ENCODE measurements at places on chromosomes 4 and X.

DNA sequence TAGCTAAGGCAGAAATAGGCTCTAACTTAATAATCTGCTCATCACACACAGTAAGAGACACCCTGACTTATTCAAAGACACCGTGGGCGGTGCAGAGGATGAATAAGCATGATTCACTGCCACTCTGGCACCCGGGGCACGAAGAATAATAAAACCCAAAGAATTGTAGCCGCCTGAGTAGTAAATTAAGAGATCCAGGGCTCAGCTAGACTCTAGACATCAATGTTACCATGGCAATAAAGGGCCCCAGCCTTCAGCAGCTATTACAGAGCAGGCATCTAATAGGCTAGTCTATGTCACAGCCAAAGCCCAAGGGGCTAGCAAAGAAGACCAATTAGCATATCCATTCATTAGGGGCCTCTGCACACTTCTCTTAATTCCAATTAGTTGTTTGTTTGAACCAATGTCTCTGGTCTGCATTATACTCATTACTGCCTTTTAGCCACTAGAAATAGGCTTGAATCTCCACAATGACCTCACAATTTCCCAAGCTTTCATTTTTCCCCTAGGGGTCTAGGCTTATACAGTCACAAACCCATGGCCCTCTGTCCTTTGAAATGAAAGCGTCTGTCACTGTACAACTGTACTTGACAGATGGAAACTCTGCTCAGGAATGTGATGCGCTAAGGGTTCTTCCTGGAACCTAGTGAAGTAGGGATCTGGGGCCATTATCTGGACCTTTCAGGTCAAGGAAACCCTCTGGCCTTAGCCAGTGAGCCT lies 3.0 kb upstream of the ATP1B4 start:
- DNase-seq = peak; percentile 15

- no peak for DNase-seq
Observed at GRCh38 chr4:20652226-20652885, 47.9 kb upstream of the PACRGL start.

GRCh38 chrX:70252491-70252890 lies 7.5 kb downstream of the P2RY4 start:
- DNase-seq = no peak

DNA sequence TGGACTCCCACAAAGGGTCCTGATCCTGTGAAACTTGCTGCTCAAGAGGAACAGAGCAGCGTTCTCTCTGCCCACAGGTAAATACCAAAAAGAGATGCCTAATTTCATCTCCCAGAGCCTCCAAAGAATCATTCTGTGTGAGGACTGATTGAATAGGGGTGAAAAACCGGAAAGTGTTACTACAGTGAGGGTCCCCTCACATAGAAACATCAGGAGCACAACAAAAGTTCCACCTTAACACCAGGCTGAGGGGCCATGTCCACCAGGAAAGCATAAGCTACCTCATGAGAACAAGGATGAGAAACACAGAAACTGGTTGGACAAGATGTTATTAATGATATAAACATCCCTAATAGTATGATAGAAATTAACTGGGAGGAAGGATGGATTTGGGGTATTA lies 140.9 kb downstream of the NWD2 start:
- DNase-seq = no peak

GRCh38 chr4:101911616-101912015 lies 121.1 kb downstream of the BANK1 start:
- no peak for DNase-seq

- no peak for DNase-seq
Observed at GRCh38 chr4:108210989-108211835, 42.5 kb upstream of the LEF1 start.

GRCh38 chr4:37879365-37879764 lies 11.5 kb upstream of the TBC1D1 start:
- no peak for DNase-seq

- DNase-seq = no peak
Observed at GRCh38 chr4:145732001-145732815, 52.3 kb downstream of the C4orf51 start.

DNA sequence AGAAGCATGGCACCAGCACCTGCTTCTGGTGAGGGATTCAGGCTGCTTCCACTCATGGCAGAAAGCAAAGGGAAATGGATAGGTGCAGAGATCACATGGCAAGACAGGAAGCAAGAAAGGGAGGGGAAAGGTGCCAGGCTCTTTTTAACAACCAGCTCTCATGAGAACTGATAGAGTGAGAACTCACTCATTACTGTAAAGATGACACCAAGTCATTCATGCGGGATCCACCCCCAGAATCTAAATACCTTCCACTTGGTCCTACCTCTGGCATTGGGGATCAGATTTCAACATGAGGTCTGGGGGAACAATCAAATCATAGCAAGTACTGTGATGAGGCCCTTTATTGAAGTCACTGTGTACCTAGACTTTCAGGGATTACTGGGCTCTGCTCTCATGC lies 72.0 kb upstream of the PRDM5 start:
- DNase-seq = no peak

GRCh38 chrX:19658030-19658429 lies 142.7 kb upstream of the MAP3K15 start:
- DNase-seq = no peak

- no peak for DNase-seq
Observed at GRCh38 chrX:132883358-132883915, 75.0 kb downstream of the HS6ST2 start.

- DNase-seq = no peak
Observed at GRCh38 chrX:47690175-47690574, 31.2 kb upstream of the UXT start.

GRCh38 chr4:84220990-84221389 lies 278.1 kb downstream of the NKX6-1 start:
- no peak for DNase-seq

GRCh38 chrX:36214924-36215323 lies 295.4 kb downstream of the CFAP47 start:
- DNase-seq = no peak

DNA sequence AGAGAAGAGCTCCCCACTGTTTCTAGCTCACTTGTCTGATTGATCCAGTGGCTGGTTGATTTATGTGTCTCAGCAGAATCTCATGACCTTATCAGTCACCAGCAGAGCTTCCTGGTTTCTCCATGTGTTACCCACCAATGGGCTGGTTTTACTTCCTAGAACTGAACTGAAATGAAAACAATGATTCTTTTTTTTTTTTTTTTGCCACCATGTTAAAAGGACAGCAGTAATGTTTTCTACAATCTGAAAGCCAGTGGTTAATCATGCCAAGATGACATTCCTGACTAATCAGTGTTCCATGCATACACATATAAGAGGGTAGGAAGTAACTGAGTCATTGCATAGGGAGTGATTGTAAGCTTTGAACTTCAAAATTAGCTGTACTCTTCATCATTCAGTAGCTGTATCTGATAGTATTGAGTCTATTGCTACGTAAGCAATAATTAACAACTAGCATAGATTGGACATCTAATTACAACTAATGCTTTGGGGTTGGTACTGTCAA lies 67.7 kb downstream of the SLC4A4 start:
- no peak for DNase-seq

- no peak for DNase-seq
Observed at GRCh38 chr4:158999166-158999682, 103.7 kb upstream of the RAPGEF2 start.

DNA sequence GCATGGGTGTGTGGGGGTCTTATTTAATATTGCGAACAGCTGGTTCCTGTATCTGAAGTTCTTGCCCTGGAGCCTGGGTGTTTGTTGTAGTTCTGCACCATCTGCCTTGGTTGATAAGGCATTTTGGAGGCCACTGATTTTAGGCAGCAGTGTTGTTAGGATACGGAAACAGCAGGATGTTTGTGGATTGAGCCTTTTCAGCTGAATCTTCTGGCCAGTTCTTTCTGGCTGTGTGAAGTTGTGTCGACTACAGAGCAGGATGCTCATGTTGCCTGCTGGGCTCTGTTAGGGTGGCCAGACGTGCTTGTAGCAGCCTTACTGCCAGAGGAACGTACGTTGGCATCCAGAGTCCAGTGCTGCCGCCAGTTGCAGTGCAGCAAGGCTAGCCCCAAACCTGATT lies 134.2 kb downstream of the PTTG2 start:
- DNase-seq = no peak

GRCh38 chr4:148215202-148215601 lies 227.0 kb downstream of the NR3C2 start:
- DNase-seq = no peak

GRCh38 chr4:8915201-8916200 lies 43.9 kb upstream of the HMX1 start:
- DNase-seq = no peak

DNA sequence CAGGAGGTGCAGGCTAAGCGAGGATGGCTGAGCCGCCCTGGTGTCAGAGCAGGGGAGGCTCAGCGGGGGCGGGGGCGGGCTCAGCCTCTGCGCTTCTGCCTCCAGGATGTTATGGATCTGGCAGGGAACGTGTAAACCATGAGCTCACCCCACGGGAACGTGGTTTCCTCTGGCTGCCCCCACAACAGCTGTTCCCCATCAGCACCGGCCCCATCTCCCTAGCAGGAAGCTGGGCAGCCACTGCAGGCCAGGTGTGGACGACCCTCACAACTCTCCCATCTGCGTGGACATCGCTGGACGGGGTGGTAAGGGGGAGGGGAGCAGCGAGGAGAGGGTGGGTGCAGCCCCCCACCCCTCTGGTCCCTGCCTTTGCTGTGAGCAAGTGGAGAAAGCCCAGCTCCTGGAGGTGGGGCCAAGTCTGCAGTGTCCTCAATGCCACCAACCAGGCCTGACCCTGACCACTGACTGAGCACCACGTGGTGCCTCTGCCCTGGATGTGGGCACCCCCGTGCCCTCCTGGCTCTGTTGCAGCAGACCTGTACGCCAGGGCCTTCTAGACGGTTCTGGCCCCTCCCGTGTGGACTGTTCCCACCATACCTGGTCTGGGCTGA lies 28.1 kb upstream of the SPON2 start:
- no peak for DNase-seq

- no peak for DNase-seq
Observed at GRCh38 chr4:41110050-41110449, 104.3 kb downstream of the APBB2 start.

- no peak for DNase-seq
Observed at GRCh38 chr4:30718021-30718542, 2.1 kb upstream of the PCDH7 start.

- no peak for DNase-seq
Observed at GRCh38 chr4:152279234-152279566, 256.7 kb downstream of the FBXW7 start.

- no peak for DNase-seq
Observed at GRCh38 chr4:169818063-169818679, 60.4 kb upstream of the HPF1 start.

GRCh38 chr4:84503495-84504437 lies 4.7 kb upstream of the NKX6-1 start:
- DNase-seq = no peak

DNA sequence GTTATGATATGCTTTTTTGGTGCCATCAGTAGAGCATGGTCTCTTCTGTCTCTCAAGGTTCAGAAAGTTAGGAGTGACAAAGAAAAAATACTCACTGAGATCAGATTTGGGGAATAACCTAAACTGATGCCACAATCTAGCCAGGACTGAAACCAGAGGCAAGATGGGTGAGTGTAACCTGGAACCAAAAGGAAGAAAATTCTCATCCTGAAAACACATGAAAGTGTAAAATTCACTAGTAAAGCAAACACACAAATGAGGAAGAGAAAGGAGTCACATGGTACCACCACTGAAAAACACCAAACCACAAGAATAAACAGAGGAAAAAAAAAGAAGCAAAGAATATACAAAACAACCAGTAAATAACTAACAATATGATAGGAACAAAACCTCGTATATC lies 96.4 kb downstream of the ANXA10 start:
- DNase-seq = no peak

GRCh38 chr4:26484032-26484515 lies 6.2 kb downstream of the CCKAR start:
- DNase-seq = no peak

GRCh38 chr4:79315891-79316290 lies 10.0 kb downstream of the NAA11 start:
- no peak for DNase-seq

DNA sequence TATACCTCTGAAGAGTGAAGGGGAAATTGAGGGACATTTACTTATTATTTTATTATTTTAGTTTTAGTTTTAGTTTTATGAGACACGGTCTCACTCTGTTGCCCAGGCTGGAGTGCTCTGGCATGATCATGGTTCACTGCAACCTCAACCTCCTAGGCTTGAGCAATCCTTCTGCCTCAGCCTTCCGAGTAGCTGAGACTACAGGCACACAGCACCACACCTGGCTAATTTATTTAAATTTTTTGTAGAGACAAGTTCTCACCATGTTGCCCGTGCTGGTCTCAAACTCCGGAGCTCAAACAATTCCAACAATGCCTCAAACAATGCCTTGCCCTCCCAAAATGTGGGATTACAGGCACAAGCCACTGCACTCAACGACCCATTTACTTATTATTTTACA lies 68.4 kb upstream of the BMP2K start:
- no peak for DNase-seq

DNA sequence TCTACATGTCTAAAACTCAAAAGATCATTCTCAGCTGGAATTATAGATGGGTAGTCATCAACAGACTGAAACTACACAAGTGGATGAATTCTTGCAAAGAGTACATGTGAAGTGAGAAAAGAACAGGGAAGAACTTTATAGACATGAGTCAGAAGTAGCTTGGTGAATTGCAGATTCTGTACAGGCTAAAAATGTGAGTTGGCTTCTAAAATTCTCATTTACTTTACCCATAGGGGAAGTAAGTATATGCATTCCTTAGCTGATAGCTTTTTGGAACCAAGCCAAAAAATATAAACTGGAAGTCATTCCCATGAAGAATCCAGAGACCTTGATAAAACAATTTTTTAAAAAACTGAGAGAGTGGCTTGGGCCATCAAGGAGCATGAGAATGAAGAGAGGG lies 584.2 kb upstream of the FTHL17 start:
- DNase-seq = no peak

GRCh38 chr4:40473578-40474388 lies 138.7 kb downstream of the CHRNA9 start:
- no peak for DNase-seq

- no peak for DNase-seq
Observed at GRCh38 chrX:154918060-154918483, 31.9 kb downstream of the F8A1 start.

- no peak for DNase-seq
Observed at GRCh38 chr4:169649545-169650226, 29.3 kb downstream of the CLCN3 start.

- DNase-seq = no peak
Observed at GRCh38 chr4:159051245-159052071, 51.4 kb upstream of the RAPGEF2 start.

DNA sequence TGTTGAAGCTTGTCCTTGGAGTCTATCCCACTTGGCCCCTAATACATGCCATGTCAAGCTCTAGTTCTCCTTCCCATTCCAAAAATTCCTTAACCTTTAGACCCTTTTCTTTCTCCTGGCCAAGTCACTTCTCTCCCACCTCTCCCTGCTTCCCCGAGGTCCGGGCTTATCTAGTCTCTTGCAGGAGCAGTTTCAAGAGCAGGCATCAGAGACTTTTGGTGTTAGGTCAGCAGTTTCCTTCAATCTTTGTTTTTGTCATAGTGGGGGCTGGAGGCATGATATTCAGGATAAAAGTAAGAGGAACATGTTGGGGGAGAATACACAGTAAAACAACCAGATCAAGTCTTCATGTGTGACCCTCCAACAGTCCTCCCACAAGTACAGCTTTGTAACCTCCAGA lies 11.5 kb upstream of the IDS start:
- no peak for DNase-seq
